ENCODE measurements at places on chromosomes 3 and 15. TPM values are rescaled to one million over a fixed set of nuclear protein-coding genes. Genes with fewer than 3 reads are reported as not detected.

- no peaks in the 10 kb centered on the region for H3K36me3 ChIP-seq
- no peak overlapping the region for H3K4me3 ChIP-seq
- no peaks in the 10 kb centered on the region for H3K27me3 ChIP-seq
- H3K4me1 ChIP-seq, result no peaks in the 10 kb centered on the region
- H3K27ac ChIP-seq, result no peak overlapping the region
Measured at GRCh38 chr3:174132421-174133042, 726.6 kb upstream of the NAALADL2 start.

- H3K4me1 ChIP-seq, result peaks cover 13% of the 10 kb centered on the region
- H3K36me3 ChIP-seq, result no peaks in the 10 kb centered on the region
Measured at GRCh38 chr3:53030619-53031449, 15.0 kb downstream of the SFMBT1 start.

The KPNA1 gene
- total RNA-seq, result 79.4 TPM

The DAZL gene
- total RNA-seq, result not detected

- no peak overlapping the region for H3K27ac ChIP-seq
- H3K4me3 ChIP-seq, result no peak overlapping the region
- H3K36me3 ChIP-seq, result no peaks in the 10 kb centered on the region
- no peak for DNase-seq
Measured at GRCh38 chr3:118577055-118577777, 457.4 kb downstream of the IGSF11 start.

The SMCO1 gene
- total RNA-seq, result not detected

Measured in B cell (primary cell).